ENCODE measurements at places on chromosomes 4 and X. TPM values are rescaled to one million over a fixed set of nuclear protein-coding genes. Genes with fewer than 3 reads are reported as not detected.

The LRCH2 gene
- total RNA-seq = 7.8 TPM

The S100G gene
- total RNA-seq = not detected

The VAMP7 gene
- total RNA-seq = 31.3 TPM

The DCAF4L1 gene
- not detected for total RNA-seq

The SLC16A2 gene
- total RNA-seq = 17.1 TPM

The TENT5D gene
- not detected for total RNA-seq

The FAM184B gene
- 8.0 TPM for total RNA-seq

The WNK3 gene
- total RNA-seq = 2.7 TPM

The PARM1 gene
- total RNA-seq = 29.5 TPM

The VSIG1 gene
- total RNA-seq = not detected

The CLCN4 gene
- 36.5 TPM for total RNA-seq

The EFHC2 gene
- 1.9 TPM for total RNA-seq

The DAPP1 gene
- total RNA-seq = 10.5 TPM

The NXF2B gene
- total RNA-seq = not detected

The PLP2 gene
- 16.5 TPM for total RNA-seq

The RBM41 gene
- 26.5 TPM for total RNA-seq

The PPARGC1A gene
- total RNA-seq = 112 TPM

The ERVMER34-1 gene
- total RNA-seq = 0.41 TPM

The DKK2 gene
- 21.2 TPM for total RNA-seq

The TLR8 gene
- total RNA-seq = not detected

The HS6ST2 gene
- 29.1 TPM for total RNA-seq

The GAGE12H gene
- total RNA-seq = not detected

The SPANXN1 gene
- total RNA-seq = not detected

The PHEX gene
- 0.31 TPM for total RNA-seq

The PCYT1B gene
- total RNA-seq = 1.3 TPM

The NOA1 gene
- 16.5 TPM for total RNA-seq

The DGAT2L6 gene
- not detected for total RNA-seq

The SPIN2A gene
- 0.41 TPM for total RNA-seq

The ATG4A gene
- total RNA-seq = 20.6 TPM

The GBA3 gene
- not detected for total RNA-seq

The MAGEC1 gene
- not detected for total RNA-seq

The TAF7L gene
- total RNA-seq = 0.82 TPM

The ENAM gene
- 1.7 TPM for total RNA-seq

The AMER1 gene
- total RNA-seq = 11.6 TPM

Data from tongue (tissue), 3 donors.